Islet precursor cell (in vitro differentiated cells): ENCODE measurements at places on chromosomes 16 and 17.

- no peak for DNase-seq
Measured at GRCh38 chr17:44269535-44270240, 1.8 kb upstream of the SLC4A1 start.

GRCh38 chr17:61279476-61280145 is 120.0 kb upstream of the TBX2 start:
- no peak for DNase-seq

- no peak for DNase-seq
Measured at GRCh38 chr16:17417740-17418139, 53.0 kb downstream of the XYLT1 start.

DNA sequence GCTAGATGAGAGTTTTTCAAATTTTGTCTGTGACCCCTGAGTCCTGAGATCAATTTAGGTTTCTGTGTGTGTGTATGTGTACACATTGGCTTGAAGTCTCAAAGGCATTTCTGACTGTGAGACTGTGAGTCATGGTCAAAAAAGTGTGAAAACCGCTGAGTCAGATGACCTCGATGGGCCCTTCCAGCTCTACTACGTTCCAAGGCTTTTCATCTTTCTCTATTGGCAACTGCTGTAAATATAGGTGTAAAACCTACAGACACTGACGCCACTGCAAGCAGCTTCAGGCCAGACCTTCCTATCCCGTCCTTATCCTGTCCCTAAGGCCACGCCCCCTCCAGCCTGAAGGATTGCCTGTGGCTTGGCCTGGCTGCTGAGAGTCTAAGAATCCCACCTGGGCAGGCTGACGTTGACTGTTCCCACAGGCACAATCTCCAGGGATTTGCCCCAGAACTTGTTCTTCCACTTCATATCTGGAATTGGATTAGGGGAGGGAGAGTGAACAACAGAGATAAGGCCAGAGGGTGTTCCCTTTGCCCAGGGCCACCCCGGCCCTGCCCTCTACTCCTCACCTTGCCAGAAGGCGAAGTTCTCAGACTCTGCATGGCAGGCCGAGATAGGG is 11.3 kb downstream of the OSBPL7 start:
- peak; percentile 100 for DNase-seq

DNA sequence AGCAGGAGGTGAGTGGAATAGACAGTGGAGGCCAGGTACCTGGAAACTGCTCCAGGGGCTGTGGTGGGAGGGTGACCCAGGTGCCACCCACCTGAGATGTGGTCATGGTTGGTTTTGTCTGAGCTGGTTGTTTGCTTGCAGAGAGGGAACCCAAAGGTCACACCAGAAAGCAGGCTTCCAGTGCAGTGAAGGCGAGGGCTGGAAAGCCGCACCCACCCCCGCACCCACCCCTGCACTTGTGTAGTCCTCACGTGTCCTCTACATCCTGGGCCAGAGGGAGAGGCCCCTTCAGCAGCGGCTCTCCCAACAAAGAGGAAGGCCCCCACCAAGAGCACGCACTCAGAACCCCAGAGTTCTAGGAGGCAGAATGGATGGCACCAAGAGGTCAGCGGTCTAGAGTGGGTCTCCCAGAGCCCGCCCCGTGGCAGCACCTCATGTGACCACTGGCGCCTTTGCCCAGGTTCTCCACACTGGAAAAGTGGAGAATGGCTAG is 92.6 kb upstream of the CBX4 start:
- no peak for DNase-seq

GRCh38 chr17:57879437-57880085 is 29.7 kb upstream of the MRPS23 start:
- DNase-seq = peak; percentile 80

DNA sequence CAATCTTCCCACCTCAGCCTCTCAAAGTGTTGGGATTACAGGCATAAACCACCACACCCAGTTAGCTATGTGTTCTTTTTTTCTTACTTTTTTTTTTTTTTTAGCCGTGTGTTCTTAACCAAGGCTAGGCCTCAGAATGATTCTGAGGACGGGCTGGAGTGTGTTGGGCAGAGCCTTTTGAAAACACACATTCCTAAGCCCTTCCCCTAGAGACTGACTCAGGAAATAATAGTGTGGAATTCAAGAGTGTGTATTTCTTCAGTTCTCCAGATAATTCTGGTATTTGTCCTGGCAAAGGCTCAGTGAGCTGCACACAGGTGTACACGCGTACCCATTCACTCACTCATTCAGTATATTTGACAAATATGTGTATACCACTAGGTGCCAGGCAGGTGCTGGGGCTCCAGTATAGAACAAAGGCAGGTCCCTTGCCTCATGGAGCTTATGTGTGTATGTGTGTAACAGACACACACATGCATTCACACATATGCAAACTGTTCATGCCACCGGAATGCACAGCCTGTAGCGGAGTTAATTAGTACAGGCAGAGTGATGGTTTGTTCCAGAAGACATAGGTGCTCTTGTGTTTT is 19.4 kb upstream of the NFATC3 start:
- no peak for DNase-seq

GRCh38 chr17:61284746-61285145 is 114.9 kb upstream of the TBX2 start:
- DNase-seq = peak; percentile 62

DNA sequence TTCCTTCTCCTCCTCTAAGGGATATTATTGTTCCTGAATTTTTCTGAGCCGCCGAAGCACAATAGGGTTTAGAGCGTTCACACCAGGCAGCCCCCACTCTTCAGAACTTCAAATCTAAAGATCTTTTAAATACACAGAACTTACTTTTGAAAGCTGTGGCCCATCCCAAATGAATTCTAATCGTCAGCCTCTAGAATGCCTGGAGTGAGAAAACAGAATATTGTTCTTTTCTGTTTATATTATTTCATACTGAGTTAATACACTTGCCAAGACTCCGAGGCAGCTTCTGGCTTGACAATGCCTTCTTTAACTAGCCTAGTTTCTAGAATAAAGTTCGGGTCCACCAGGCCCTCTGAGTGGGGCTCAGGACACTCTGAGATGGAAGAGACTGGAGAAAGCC is 405.6 kb downstream of the WWOX start:
- DNase-seq = no peak
